H1 (cell line): ENCODE measurements at places on chromosomes 4 and X.

- no peak for DNase-seq
Measured at GRCh38 chr4:78150543-78150864, 93.4 kb downstream of the FRAS1 start.

DNA sequence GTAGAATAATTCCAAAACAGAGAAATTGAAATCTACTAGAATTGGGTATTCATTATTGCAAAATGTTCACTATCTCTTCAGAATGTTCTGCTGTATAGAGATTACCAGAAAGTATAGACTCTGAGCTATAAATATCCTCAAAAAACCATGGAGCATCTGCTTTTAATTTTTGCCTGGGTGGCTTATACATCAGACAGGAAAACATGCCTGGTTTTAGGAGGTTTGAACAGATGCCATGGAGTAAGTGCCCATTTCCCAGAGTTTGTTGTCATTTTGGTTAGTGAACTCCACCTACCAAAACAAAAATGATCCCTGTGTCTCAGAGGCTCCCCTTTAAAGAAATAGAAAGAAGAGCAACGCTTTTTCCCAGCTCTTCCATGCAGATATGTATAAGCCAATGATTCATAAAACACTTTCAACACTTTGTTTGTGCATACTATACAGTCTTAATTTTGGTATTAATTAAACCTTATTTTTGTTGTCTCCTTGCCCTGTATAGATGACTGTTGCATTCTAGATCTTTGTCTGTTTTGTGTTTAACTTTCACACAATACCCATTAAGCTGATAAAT is 68.7 kb downstream of the MEPE start:
- DNase-seq = no peak

DNA sequence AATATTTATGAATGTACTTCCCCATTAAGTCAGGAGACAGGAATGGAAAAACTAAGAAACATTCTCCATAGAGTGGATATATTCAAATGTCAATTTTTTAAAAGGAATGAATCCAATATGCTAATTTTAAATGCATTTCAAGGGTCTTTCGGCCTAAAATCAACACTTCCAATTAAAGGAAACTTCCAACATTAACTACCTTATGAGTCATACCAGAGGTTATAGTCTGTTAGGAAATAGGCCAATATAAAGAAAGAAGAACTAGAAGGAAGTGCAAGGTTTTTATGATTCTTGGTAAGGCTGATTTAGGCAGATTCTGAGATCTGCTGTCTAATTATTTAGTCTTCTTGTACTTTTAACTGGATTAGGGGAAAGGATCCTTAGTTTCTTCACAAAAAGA is 260.1 kb upstream of the EDNRA start:
- DNase-seq = no peak

DNA sequence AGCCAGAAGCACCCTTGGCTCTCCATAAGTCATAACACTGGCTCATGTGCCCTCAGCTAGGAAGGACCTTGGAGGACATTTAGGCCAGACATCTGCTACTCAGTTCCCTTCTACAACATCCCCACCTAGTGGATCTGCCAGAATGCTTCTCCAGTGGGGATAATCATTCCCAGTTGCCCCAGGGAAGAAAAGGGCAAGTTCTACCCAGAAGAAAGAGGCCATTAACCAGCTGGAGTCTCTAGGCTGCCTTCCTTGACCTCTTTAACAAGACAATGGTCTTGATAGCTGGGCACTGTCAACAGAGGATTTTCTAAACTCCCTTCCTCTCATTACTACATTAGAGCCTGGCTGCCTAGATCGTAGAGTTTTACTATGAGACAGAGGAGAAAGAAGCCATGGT is 42.0 kb downstream of the LGI2 start:
- peak; percentile 65 for DNase-seq

DNA sequence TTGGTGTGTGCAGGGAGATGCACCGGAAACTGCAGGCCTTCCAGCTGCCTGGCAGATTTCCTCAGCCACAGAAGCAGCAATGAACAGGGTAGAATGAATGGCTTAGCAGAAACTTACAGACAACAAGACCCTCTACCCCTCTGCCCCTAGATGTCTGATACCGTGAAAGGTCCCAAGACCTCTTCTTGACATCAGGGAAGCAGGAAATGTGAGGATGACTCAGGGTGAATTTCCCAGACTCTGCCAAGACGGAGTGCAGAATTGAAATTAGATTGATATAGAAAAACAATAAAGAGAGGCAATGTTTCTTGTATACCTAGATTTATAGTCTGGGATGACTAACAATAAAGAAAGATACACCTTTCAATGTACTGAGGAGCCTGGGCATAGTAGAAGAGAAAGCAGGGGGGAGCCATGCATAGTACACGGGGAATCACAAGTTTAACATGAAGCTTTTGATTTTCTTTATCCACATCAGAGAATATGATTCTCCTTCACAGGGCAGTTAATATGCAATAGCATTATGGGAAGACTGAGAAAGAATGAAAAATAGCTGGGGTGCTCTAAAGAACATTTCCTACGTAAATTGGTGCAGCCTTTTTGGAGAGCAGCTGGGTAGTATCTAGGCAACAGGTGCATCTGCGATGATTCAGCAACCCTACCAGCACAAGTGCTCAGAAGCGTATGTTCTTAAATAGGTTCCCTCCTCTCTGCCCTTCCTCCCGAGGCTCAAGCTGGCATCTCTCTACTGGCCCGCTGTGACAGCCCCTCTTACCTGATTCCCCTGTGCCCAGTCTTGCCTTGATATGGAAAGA is 18.3 kb upstream of the CXCR3 start:
- no peak for DNase-seq

DNA sequence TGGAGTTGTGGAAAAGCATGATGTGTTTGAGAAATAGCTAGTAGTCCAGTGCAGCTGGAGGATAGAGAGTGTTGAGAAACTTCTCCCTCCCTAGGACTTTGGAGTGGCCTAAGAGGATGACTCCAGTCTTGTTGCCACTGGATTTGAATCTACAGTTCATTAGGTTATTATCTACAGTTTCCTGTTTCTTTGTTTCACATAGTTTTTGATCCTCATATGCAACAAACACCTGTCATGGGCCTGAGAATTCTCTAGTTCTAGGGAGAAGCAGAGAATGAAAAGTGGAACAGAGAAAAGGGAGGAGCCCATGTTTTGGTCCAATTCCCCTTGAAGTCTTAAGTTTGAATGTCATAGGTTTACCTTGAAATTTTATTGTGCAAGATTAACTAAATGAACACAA is 73.6 kb upstream of the TBC1D9 start:
- DNase-seq = no peak

DNA sequence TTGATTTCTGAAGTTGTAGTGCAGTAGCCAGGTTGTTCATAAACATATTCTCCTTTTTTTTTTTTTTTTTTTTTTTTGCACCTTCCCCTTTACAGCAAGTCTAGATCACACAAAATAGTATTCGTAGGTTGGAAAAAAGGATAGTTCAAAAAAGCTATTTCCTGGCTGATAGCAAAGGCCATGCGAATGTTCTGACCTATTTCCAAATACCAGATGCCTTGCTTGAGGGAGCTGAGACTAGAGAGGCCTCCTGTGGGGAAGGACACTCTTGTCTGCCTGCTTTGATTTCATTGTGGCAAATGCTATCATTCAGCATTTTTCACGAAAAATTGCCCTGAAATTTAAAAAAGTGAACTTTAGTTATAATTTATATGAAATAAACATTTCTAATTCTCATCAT is 111.4 kb downstream of the MAD2L1 start:
- no peak for DNase-seq

GRCh38 chr4:28966982-28967381 is 1753.2 kb upstream of the PCDH7 start:
- no peak for DNase-seq

DNA sequence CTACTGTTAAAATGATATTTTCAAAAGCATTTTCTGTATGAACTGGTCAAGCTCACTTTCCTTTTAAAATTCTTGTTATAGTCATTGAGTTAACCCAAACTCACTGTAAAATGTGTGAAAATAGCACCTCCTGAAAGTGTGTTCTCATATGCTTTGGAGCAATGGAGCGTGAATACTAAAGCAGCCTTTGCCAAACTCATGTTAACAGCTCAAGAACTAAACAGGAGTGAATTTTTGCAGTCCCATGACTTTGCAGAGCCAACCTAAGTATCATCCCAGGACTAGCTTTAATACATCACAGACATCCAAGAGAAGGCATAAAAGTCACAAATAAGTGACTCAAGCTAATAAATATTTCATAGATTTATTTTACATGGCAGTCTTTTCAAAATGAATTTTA is 2.3 kb downstream of the AMMECR1 start:
- no peak for DNase-seq
